GOT3 (cell line): ENCODE measurements at places on chromosomes 3 and 15.
A peak's percentile ranks its signal among the peaks of the same experiment; 100 is the strongest.

- DNase-seq, result peak; percentile 55
Observed at GRCh38 chr3:69739204-69740102, at the start of gene MITF. MITF (plus strand) TSS chr3:69739464; CDS start chr3:69739598, 134 bp downstream.

DNA sequence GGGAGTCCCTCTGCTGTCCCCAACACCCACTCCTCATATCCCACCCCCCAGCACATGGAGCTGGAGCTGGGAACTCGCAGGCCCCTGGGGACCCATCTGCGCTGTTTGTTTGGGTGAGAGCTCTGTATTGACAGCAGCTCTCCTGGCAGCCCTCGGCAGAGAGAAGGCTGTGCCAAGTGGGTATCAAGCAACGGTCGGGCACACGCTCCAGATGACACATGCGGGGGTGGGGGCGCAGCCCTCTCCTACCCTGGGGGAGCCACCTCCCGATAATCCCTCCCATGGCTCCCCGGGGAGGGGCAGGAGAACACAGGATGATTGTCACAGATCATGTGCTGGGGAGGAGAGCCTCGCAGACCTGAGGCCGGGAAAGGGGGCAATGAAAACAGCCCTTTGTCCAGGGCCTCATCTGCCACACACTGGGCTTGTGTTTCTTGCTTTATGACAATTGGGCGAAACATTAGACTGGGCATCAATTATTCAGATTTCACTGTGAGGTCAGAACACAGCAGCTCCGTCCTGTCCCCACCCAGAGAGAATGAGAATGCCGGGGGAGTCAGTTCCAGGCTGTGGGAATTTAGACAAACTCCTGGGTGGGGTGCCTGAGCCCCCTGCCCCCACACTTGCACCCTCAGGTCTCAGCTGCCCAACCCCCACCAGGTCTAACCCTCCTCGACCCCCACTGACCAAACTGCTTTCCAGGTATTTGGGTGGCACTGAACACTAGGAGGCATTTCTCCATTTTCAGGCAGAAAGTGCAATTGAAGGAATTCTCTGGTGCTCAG, 46.4 kb upstream of the KLF13 start:
- no peak for DNase-seq

- no peak for DNase-seq
Observed at GRCh38 chr3:119594066-119594465, 3.6 kb upstream of the PLA1A start.

GRCh38 chr15:58746174-58746573, 3.3 kb downstream of the ADAM10 start:
- no peak for DNase-seq

DNA sequence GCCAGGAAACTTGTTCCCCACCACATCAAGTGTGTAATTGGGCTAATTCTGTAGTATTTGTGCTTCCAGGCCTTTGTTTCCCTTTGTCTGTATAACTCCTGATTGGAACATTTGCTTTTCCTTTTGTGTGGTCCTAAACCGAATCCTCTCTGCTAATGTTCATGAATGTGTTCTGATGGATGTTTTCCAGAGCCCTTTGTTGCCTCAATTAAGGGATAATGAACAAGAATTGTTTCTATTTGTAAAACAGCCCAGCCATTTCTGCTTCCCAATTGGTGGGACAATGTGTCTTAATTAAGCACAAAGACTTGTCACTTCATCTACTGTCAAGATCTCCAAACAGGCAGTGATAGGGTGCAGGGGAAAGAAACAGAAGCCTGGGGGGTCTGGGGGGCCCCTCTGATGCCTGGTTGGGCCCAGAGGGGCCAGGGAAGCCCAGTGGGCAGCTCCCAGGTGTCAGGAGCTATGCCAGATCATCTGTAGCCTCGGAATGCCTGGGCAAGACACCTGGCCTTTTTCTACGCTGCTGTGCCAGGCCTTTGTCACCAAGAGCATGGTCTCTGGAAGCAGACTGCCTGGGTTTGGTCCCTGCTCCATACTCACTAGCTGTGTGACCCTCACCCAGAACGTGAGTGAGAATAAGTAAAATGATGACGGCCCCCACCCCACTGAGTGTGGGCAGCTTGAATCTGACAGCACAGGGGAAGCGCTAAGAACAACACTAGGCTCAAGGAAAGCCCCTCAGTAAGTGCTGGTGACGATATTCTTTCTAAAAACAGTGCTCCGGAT, 116.6 kb upstream of the PRR20G start:
- no peak for DNase-seq

DNA sequence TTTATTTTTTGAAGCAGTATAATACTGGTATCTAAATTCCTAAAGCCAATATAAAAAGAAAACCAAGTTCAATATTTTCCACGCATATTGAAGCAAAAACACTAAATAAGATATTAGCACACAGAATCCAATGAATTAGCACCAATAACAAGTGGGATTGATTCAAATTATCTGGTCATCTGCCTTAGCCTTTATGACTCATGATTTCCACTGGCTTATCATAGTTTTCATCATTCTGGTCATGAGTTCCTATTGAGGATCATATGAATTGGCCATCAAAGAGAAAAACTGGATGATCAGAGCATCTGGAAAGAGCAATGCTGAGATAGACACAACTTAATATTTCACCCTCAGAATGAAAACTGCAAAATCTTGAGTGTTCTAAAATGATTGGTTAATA, 809.9 kb downstream of the MCTP2 start:
- no peak for DNase-seq

DNA sequence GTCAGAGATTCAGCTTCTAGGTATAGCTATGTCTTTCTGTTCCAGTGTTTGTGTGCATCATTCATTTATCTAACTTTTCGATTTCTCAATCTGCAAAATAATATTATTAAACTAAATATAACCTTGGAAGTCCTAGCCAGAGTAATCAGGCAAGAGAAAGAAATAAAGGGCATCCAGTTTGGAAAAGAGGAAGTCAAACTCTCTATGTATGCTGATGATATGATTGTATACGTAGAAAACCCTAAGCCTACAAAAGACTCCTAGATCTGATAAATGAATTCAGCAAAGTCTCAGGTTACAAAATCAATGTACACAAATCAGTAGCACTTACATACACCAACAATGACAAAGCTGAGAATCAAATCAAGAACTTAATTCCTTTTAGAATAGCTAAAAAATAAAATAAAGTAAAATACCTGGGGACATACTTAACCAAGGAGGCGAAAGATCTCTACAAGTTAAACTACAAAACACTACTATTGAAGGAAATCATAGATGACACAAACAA, 718.2 kb downstream of the NTRK3 start:
- no peak for DNase-seq

- DNase-seq, result no peak
Observed at GRCh38 chr3:125271127-125271526, 58.6 kb upstream of the SLC12A8 start.

DNA sequence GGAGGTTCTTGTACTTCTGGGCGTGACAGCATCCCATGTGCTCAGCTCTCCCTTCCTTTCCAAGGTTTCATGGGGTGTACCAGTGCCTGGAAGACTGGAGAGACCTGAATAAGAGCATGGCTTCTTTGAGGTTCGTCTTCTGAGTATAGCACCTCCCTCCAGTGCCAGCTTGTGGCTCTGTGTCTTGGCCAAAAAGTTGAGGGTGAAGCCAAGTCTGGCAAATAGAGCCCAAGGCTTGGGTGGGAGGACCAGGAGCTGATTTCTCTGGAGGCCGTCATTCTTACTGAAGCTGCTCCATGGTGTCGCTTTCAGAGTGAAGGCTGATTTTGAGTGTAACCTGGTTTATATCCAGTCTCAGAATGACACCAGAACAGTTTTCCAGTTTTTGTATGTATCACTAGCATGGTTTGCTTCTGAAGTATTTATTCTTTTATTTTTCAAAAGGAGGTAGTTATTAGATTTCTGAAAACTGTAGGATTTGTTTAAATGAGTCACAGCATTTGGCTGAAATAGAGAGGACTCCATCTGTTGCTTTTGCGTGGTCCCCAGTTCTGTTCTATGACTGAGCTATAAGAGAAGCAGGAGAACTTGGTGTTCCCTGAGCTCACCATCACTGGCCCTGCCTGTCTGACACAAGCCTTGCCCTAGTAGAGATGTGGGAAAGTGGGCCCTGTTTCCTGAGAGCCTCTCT, 47.2 kb downstream of the BSN start:
- DNase-seq, result no peak

GRCh38 chr3:7977245-7978086, 524.2 kb upstream of the LMCD1 start:
- no peak for DNase-seq

GRCh38 chr3:182895513-182896112, 84.7 kb downstream of the DCUN1D1 start:
- no peak for DNase-seq

DNA sequence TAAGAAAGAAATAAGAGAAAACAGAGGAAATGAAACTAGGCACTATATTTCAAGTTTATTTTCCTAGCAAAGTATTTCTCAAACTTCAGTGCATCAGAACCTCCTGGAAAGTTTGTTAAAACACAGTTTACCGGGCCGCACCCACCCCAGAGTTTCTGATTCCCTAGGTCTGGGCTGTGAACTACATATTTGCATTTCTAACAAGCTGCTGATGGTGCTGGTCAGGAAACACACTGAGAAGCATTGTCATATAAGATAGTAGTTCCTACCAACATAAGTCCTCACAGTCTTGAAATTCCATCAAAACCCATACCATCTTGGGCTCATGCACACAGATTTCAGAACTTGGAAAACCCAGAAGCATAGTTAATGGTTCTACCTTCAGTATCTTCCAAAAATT, 8.3 kb downstream of the SLC9A9 start:
- DNase-seq, result no peak

DNA sequence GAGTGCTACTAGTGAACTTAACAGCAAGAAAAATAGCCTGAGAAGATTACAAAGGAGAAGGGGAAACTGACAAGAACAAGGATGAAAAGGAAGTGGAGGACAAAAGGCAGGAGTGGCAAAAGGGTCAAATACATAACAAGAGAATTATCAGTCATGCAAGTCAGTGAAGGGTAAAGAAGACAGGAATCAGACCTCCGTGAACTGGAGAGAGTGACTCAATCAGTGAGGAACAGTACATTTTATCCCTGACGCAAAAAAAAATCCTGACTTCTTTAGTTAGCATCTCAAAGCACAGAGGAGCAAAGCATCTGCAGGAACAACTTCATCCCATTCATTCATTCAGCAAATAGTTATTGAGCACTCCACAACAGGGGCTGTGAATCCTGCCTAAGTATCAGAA, 97.8 kb downstream of the SST start:
- DNase-seq, result no peak

DNA sequence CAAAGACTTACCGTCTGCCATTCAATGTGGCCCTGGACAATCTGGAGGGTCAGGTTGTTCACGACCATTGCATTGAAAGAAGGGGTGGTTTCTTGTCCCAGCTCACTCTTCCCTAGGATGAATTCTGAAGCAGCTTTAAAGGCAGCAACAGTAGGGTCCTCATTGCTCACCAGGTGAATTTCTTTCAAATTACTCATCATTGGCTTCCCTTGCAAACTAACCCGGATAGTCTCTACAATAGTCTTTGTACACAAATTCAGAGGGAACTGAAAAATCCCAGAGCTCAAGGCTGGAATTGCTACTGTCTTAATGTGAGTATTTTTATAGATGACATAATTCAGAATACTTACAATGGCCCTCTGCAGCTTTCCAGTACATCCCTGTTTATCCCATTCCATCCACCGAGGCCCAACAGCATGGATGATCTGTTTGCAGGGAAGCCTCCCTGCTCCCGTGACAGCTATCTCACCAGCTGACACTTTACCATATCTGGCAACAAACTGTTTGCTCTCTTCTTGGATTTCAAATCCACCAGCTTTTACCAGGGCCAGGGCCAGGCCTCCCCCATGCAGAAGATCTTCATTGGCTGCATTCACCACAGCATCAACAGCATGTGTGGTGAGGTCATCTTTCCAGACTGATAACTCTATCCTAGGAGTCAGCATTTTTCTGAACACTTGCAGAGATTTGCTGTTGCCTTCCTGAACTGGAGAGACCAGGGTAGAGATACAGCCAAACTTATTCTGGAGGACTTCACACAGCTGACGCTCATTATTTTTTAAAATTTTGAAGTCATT, 8.6 kb downstream of the PARP9 start:
- no peak for DNase-seq

DNA sequence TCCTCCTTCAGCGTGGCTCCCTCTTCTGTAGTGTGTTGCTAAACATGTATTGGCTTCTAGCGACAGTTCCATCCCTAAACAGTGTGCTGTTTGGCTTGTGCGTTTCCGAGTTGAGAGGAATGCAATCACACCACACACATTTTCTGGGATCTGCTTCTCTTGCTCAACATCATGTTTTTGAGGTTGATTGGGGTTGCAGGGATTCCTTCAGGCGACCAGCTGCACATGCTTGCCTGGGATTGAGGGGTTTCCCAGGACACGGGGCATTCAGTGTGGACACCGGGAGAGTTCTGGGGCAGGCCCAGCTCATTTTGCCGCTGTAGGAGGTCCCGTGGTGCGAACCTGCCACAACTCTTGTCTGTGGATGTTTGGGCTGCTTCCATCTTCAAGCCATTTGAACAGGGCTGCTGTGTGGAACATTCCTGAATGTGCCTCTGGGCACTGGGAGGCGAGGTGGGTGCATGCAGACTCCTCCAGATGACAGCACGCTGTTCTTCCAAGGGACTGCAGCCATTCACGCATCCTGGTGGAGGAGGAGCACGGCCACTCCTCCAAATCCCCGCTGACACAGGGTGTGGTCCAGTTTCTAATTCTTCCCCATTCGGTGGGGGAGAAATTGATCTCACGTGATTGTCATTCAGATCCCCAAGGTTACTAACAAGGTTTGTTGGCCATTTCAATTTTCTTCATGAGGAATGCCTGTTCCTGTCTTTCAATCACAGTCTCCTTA, 82.8 kb downstream of the PLXNA1 start:
- DNase-seq, result no peak

- DNase-seq, result no peak
Observed at GRCh38 chr3:166114448-166114847, 277.2 kb upstream of the BCHE start.

GRCh38 chr3:184050217-184050847, 2.5 kb upstream of the HTR3C start:
- no peak for DNase-seq

DNA sequence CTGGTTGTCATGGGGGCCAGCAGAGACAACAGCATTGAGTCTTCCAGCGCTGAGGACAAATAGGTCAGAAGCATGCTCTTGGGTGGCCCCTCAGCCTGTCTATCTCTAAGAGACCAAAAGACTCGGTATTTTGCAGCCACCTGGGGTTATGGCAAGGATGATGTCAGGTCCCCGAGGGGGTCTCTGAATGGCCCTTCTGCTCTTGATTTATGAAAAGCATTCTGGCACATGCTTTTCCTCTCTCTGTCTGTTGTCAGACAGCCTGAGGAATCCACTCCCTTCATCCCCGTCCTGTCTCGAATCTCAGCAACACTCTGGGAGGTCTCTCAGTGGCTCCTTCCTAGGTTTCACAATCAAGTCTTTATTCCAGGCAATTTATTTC, 156.6 kb upstream of the RGMA start:
- DNase-seq, result no peak

- DNase-seq, result no peak
Observed at GRCh38 chr3:160401291-160402095, 2.0 kb downstream of the SMC4 start.

DNA sequence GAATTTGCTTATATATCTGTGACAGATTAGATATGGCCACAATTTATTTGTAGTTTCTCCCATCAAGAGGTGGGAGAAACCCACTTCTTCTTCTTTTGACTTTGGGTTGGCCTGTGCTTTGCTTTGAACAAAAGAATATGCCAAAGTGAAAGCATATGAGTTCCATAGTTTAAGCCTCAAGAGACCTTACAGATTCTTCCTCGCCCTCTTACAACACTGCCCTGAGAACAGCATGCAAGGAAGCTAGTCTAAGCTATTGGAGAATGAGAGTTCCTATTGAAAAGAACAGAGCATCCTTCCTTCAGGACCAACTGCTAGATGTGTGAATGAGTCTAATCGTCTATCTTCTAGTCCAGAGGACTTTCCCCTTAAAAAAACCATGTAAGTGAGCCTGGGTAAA, 394.8 kb downstream of the TUSC7 start:
- DNase-seq, result no peak
